Activated T-helper 2 cell treated with anti-CD3 and anti-CD28 coated beads, Interferon-gamma antibody, Interleukin-2, Interleukin-4, amounts not matched to agents 10 μg/mL and 5 μg/mL and 100 μg/mL, durations not matched to agents 14 hours and 24 hours and 36 hours (primary cell): ENCODE measurements at places on chromosomes 1 and 21. TPM values are rescaled to one million over a fixed set of nuclear protein-coding genes. Genes with fewer than 3 reads are reported as not detected.

Gene OR2L8
- 0.21 TPM in 2 replicates for total RNA-seq

Gene CR1
- not detected in 2 replicates for total RNA-seq

Gene MFSD2A
- 43.3 and 47.8 TPM in 2 replicates for total RNA-seq

Gene C1orf167
- total RNA-seq = not detected in 2 replicates

Gene S100A9
- total RNA-seq = not detected in 2 replicates

Gene PODN
- total RNA-seq = not detected in 2 replicates

Gene GSTM5
- total RNA-seq = 0.09 and 0.46 TPM in 2 replicates

Gene FCRL5
- total RNA-seq = not detected in 2 replicates

Gene NCSTN
- total RNA-seq = 65.3 and 72.4 TPM in 2 replicates
